ENCODE measurements at places on chromosomes 1 and 21. TPM values are rescaled to one million over a fixed set of nuclear protein-coding genes. Genes with fewer than 3 reads are reported as not detected.

WNT2B gene
- 2.8 TPM for total RNA-seq

FCRLA gene
- total RNA-seq, result not detected

OR2L5 gene
- total RNA-seq, result not detected

TRAF3IP3 gene
- 0.77 TPM for total RNA-seq

GRCh38 chr21:36788120-36788638 is 89.3 kb downstream of the SIM2 start:
- no peaks in the 10 kb centered on the region for H3K4me1 ChIP-seq
- no peak overlapping the region for H3K4me3 ChIP-seq
- ATAC-seq, result no peak
- no peak overlapping the region for H3K27ac ChIP-seq
- no peaks in the 10 kb centered on the region for H3K36me3 ChIP-seq

GRCh38 chr1:47418122-47418521 is 2.0 kb downstream of the FOXE3 start:
- no peaks in the 10 kb centered on the region for H3K4me1 ChIP-seq
- ATAC-seq, result no peak
- no peaks in the 10 kb centered on the region for H3K36me3 ChIP-seq
- peaks cover 80% of the 10 kb centered on the region for H3K27me3 ChIP-seq
